ENCODE measurements at places on chromosomes 2 and 18.

GRCh38 chr2:242069018-242069417 lies 199.5 kb downstream of the RTP5 start:
- DNase-seq: no peak

- no peak for DNase-seq
These were observed 634 bp downstream of the SPATS2L start for GRCh38 chr2:200306931-200307723.

GRCh38 chr2:151826737-151827157 lies 1.5 kb downstream of the ARL5A start:
- no peak for DNase-seq

DNA sequence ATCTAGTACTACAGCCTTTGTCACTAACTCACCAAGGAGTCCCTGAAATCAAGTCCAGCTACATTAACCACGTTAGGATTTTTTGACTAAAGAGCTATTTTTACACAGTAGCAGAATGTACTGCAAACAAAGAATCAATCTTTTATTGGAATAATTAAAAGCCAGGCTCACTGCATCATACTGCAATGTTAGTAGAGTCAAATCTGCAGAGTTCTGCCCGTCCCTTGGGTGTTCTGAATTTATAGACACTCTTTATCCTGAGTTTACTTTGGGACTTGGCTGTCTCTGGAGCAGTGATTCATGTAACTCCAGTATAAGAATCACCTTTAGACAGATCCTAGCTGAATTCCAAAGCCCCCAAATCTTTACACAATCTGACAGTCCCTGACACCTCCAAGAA lies 127.9 kb upstream of the THSD7B start:
- DNase-seq: no peak

- no peak for DNase-seq
These were observed 152.2 kb downstream of the PHLPP1 start for GRCh38 chr18:62867534-62867933.

DNA sequence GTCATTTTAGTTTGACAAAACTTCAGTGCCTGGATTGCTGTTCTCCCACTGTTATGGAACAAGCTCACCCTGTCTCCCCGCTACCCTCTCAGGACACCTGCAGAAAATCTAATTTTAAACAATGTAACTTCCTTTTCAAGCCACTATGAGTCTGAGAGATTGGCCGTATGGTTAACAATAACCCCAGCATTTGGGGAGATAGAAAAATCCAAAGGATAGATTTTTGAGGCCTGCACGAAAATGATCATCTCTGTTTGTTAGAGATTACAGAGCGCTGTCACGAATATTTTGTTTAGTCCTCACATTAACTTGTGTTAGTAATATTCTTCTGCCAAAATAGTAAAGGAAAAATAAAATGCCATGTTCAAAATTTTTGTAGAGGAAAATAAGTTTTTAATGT lies 24.7 kb downstream of the CAB39 start:
- no peak for DNase-seq

DNA sequence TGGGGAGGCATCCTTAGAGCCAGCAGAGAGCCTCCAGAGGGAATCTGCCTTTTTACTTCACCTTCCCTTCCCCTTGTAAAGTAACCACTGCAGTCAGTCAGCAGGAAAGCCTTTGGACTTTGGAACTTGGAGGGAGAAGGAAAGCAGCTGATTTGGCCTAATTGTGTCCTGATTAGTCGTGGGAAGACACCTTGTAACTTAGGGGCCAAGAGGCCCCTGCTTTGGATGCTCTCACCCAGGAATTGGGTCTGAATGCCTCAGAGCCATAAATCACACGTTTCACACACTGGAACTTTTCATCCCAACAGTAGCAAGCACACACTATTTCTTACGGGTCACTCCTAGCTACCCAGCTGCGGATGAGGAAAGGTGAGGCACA lies 81.0 kb upstream of the PPM1B start:
- DNase-seq: no peak

DNA sequence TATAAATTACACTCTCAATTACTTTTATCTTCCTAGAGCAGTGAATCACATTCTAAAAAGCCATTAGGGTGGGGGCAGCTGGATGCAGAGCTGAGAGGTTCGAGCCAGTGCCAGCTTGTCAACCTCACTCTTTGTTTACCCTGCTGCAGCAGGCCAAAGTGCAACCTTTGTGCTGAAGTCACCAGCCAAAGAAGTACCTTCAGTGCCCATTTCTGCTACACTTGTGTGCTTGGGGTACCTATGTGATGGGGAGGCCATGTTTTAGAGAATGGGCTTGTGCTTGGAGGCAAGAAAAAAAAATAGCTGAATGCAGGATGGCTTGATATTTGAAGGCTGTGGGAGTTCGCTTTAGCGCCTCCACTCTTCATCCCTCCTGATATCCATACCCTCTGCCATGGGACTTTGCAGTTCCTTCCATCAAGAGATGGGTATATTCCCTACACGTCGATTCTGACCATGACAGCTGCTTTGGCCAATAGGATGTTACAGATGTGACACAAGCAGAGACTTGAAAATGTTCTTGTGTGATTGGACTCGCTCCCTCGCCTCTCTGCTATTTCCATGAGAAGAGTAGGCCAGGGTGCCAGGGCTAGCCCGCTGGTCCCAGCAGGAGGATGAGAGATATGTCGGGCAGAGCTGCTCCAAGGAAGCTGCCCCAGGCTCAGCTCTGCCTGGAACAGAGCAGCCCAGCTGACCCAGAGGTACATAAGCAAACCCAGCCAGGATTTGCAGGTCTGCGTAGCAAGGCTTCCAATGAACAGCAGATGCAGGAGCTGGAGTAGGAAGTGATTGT lies 12.7 kb upstream of the FZD5 start:
- DNase-seq: no peak

- no peak for DNase-seq
These were observed 10.5 kb upstream of the ARMC9 start for GRCh38 chr2:231187736-231188505.

DNA sequence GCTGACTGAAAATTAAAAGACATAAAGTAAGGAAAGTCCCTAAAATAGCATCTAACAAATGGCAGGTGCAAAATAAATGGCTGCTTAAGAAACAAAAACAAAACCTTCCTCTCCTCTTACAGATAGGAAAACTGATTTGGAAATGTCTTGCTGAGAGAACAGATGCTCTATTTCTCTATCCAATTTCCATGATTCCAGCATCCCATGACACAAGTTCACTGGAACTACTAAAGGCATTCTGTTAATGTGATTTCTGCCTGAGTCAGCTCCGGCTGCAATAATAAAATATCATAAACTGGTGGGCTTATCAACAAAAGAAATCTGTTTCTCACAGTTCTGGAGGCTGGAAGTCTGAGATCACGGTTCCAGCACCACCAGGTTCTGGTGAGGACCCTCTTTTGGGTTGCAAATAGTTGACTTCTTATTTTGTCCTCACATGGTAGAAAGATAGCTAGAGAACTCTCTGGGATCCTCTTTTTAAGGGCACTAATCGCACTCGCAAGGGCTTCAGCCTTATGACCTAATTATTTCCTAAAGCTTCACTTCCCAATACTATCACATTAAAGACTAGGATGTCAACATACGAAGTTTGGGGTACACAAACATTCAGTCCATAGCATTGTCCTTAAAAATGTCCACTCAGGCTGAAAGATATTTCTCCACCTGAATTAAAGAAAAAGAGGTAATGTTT lies 78.2 kb upstream of the GALNT3 start:
- DNase-seq: no peak

DNA sequence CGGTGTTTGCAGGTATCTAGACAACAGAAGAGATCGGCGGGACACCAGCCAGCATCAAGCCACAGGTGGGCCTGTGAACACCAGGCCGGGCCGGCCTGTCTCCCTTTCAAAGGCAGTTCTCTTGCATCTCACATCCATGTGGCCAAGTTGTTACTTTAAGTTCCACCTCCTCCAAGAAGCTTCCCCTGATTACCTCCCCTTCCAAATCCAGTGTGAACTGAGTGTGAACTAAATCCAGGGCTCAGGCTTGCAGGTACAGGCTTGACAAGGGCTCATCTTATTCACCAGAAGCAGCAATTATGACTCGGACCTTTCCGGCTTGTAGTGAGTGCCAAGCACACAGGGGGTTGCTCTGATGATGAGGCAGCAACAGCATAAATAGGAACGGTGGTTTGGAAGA lies 3.9 kb downstream of the CRACDL start:
- DNase-seq: no peak

GRCh38 chr2:46131-46470 lies 204 bp downstream of the FAM110C start:
- DNase-seq: no peak

DNA sequence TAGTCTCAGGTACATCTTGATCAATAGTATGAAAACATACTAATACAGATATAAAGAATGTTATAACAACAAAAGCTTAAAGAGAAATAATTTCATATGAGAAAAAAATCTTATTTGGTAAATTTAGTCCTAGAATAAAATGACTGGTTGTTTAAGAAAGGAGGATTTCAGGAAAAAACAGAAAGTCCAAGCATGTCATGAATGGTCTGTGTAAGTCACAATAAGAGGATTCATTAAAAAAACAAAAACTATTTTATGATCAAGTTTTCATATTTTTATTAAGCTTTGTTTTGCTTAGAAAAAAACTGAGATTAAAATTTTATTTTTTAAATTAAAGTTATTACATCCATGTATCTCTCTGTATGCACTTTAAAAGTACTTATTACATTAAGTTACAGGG lies 353.9 kb upstream of the SPHKAP start:
- DNase-seq: no peak

- no peak for DNase-seq
These were observed 216.3 kb downstream of the MYT1L start for GRCh38 chr2:2114707-2115245.

GRCh38 chr18:3015204-3015592 lies 2.3 kb upstream of the LPIN2 start:
- DNase-seq: no peak

GRCh38 chr2:231918501-231919330 lies 7.5 kb downstream of the NPPC start:
- DNase-seq: no peak

- no peak for DNase-seq
These were observed 70.3 kb downstream of the IKZF2 start for GRCh38 chr2:213080969-213081617.

- DNase-seq: no peak
These were observed 196.9 kb upstream of the RAB6C start for GRCh38 chr2:129782633-129782990.

DNA sequence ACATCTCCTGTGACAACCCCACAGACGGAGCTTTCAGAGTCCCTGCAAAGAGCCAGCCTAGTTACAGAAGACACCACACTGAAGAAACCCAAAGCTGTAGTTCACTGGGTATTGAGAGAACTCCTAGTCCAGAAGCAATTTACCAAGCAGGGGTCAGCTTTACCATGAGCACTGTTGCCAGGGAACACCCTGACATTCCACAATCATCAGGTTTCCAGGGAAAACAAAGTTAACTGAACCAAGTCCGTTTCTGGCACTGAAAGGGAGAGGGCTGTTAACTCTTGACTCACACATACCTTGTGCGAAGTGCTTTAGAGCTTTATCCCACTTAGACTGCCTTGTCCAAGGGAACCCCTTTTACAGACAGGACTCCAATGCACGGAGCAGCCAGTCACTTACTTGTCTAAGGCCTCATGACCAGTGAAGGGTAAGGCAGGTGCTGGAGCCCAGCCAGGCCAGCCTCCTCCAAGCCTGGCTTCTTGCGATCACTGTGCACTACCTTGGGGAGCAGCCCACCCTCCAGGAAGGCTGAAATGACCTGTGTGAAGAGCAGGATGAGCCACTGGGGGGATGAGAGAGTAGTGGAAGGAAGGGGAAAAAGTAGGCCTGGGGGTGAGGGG lies 53.9 kb downstream of the REEP1 start:
- no peak for DNase-seq

GRCh38 chr2:84527137-84528129 lies 11.1 kb downstream of the DNAH6 start:
- DNase-seq: no peak

GRCh38 chr2:71240794-71241193 lies 13.9 kb upstream of the PAIP2B start:
- no peak for DNase-seq

- no peak for DNase-seq
These were observed 64.0 kb downstream of the SLC39A10 start for GRCh38 chr2:195721042-195721441.

- no peak for DNase-seq
These were observed 2.6 kb upstream of the KRCC1 start for GRCh38 chr2:88058191-88058590.

DNA sequence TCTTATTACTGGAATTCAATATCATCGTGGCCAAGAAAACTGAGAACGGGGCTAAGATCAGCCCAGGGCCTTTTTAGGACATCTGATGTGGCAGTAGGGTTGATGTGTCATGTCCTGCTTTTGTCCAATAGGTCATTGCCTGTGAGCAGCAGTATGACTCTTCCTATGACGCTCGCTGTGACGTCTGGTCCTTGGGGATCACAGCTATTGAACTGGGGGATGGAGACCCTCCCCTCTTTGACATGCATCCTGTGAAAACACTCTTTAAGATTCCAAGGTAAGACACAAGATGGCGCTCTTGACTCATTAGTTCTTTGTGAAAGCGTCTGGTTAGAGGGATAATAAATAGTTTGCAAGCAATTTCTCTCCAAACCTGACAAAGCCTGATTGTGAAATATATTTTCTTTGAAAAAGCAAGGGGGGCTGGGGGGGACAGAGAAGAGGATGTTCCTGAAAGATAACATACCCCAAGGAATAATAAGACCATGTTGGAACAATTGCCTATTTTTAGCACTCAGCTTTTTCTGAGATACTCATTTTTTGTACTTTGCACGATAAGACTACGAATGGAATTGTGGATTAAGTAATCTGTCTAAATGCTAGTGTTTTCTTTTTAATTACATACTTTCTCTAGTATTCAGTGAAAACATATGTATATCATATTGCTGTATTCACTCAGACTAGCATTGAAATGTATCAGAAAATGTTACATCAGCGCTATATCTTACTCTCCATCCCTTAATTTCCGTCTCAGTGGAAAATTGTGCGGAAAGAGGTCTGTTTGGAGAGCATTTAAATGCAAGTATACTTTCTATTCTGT lies 58.1 kb downstream of the MYO3B start:
- DNase-seq: no peak

DNA sequence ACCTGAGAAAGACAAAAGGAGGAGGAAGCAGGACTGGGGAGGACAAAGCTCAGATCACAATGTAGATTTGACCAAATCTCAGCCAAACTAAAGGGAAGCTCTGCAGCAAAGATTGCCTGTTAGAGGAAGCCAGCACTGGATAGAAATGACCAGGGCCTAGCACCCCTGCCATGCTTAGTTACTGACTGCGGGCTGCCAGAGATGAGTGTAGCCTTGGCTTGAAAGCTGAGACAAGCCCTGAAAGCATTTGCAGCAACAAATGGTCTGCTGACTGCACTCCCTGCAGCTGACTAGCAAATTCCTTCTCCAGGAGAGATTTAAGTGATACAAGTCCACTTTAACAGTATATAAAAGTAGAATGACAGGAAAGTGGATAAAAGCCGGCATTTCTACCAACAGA lies 140.9 kb upstream of the CRIM1 start:
- no peak for DNase-seq
